Frontal cortex (tissue), 4 donors: ENCODE measurements at places on chromosomes 3 and 15.

DNA sequence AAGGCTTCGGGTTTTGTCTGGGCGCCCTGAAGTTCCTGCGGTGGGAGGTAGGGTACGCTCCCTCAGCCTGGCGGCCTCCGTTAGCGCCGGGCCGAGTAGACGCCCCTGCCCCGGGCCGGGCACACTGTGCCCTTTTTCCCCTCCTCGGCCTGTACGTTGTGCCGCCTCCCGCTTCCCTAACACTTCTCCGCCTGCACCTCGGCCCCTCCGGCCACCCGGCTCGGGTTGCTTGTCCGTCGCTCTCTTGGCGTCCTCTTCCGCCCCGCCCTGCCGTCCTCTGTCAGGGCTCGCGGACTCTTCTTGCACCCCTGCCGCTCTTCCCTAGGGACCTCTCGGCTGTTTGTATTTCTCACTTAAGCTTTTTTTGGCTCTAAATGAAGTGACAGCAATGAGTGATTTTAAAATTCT lies 384 bp downstream of the KNL1 start:
- peak; percentile 22 for DNase-seq

GRCh38 chr15:66862940-66863335 lies 160.9 kb downstream of the SMAD6 start:
- DNase-seq = peak; percentile 58

DNA sequence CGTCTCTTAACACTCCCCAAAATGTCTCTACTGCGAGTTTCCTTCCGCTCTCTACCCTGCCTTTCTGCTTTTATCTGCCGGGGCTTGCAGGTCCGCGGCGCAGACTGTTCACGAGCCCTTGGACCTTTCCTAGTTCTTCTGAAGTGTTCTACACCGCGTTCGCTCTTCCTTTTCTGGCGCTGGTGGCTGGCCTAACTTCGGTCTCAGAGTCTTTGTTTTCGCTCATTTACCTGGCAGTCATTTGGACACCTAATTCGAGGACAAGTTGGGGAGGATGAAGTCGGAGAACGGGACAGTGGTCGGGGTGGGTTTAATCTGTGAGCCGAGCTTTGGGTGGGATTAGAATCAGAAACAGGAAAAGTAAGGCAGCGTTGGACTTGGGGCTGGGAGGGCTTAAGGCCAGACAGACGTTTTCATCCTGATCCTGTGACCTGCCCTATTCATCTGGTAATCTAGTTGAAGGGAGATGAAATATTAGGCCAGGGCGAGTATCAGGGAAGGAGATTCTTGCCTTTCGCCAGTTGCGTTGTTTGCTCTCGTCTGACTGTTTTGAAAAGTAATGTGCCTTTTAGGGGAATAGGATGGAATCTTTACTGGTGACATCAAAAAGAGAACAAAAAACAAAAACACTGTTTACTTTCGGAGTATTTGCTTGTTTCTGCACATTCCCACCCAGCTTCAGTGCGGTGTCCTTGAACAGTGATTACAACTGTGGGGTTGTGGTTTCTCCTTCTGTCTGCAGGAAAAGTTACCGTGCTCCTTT lies 1.8 kb downstream of the DIPK2A start:
- no peak for DNase-seq

- no peak for DNase-seq
These were observed 73.6 kb downstream of the TM4SF4 start for GRCh38 chr3:149547954-149548668.

- DNase-seq = no peak
These were observed 72.6 kb downstream of the ZBTB20 start for GRCh38 chr3:115074502-115074901.

DNA sequence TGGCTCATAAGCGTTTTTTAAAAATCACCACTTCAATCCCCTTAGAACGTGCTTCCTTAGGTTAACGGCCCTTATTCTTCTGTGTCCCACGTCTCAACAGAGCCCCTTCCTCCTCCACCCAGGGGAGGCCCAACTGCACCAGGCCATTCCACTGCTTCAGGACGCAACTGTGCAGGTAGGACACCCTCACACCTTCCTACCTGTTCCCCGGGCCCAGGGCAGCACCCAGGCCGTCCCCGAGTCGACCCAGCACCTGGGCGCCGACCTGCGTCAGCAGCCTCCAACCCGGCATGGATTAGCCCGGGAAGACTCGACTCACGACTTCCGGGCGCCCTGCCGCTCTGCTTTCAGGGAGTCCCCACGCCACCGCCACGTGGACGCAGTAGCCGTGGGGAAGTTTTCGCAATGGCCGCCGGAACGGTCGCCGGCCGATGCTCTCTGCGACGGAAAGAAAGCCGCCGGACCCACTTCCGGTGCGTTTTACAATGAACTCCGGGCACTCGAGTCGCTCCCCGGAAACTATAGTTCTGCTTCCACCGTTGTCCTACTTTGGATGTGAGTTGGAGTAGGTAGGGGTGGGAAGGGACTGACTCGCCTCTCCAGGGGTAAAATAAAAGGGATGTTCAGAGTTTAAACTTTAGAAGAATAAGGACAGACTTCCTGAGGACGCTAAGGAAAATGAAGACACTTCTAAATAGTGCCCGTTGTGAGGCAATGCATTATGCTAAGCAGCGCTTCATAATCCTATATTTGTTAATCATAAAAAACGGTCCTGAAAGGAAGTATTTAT lies at the start of gene MRPL3:
MRPL3 (minus strand) TSS at position 442 of the 790 bp plus-strand sequence; CDS start at position 292, 150 bp downstream.
- DNase-seq = peak; percentile 70

GRCh38 chr15:79962178-79962577 lies 8.8 kb downstream of the BCL2A1 start:
- no peak for DNase-seq

- no peak for DNase-seq
These were observed 33.9 kb downstream of the DET1 start for GRCh38 chr15:88512601-88513000.

GRCh38 chr3:60282866-60283265 lies 968.4 kb downstream of the FHIT start:
- no peak for DNase-seq

DNA sequence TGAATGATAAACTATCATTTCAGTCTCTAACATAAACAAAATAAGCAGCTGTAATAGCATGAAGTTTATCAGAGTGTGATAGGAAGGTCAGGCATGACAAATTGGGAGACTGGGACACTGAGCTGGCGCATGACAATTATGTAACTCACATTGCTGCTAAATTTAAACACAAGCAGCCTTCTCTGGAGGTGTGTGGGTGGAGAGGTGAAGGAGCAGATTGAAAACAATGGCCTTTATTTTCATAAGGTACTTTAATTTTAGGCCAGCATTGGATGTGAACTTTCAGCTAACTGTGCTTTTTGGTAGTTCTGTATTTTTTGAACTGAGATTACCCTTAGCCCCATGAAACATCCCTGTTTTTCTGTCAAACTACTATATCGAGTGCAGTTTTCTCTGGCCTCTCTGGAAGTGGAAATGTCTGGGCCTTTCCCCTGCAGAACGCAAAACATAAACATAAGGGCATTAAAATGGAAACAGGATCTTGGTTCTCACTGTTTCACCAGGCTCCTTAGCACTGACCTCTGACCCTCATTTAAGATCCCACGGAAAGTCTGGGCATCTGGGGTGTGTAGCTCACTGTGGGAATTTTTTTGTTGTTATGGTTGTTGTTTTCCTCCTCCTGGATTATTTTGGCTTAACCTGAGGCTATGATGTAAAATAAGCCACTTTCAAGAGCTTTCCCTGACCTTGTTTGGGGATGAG lies 160.1 kb upstream of the DPH6 start:
- DNase-seq = no peak

GRCh38 chr15:87045746-87046145 lies 966.1 kb downstream of the AGBL1 start:
- DNase-seq = no peak

DNA sequence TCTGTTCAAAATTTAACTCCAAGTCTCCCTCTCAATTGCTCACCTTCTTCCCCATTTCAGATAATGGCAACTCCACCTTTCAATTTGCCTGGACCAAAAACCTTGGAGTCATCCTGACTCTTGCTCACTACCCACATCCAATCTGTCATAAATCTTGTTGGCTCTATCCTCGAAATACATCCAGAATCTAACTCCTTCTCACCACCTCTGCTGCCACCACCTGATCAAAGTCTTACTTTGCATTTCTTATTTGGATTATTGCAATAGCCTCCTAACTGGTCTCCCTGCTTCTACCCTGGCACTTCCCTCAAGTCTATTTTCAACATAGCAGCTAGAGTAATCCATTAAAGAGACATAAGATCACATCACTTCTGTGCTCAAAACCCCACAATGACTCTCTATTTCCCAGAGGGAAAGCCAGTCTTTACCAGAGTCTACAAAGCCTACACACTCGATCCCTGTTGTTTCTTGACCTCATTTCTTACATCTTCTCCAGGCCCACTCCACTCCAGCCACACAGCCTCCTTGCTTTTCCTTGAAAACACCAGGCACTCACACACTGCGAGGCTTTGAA lies 86.6 kb downstream of the GPR156 start:
- DNase-seq = peak; percentile 14

DNA sequence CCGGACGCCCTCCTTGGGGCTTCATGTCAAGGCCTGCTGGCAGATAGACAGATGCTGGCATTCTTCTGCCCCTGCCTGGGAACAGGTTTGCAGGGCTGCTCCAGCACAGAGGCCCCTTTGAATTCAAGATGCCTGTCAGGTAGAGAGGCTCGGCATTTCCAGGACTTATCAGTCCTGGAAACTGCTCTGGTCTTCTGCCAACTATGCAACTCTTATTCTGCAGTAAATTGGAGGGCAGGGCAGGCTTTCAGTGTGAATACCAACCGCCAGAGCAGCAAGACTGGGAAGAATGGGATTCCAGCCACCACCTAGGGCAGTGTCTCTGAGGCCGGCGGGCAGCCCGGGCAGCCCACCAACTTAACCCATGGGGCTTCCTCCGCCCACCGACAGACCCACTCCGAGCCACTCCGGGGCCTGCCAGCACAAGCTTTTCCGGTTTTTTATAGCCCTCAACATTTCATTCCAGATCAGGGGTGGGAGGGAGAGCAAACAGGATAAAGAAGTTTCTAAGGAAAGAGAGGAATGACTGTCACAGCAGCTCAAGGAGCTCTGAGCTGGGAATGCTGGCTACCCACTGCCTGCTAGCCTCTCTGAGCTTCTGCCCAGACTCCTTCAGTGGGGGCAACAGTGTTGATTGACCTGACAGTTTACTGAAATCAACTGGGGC lies 140.9 kb downstream of the NTRK3 start:
- no peak for DNase-seq

DNA sequence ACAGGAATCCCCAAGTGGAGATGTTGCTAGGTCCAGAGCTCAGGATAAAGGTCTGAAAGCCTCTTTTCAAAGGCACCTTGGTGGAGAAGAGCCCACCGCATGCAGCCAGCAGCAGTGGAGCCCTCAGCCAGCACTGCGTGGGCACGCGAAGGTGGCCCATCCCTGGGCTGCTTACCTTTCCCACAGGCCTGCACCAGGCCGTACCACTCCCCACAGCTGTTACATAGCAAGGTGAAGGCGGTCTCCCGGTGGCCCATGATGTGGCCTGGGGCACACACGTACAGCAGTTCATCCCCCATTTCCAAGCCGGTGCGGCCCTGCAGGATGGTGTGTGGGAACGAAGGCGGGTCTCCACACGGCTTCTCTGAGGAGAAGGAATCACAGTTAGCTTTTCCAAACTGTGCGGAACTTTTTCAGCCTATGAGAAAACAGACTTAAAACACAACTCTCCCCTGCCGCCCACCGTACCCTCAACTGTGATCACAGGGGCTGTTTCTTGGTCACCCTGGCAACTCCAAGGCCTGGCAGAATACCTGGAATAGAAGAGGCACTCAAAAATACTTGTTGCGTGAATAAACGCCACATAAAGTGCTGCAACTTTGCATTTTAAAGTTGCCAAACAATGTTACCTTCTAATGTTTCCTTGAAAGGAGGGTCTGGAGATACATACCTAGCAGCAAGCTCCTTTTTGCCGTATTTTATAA lies 43.7 kb downstream of the SUSD5 start:
- DNase-seq = no peak

- no peak for DNase-seq
These were observed 39.9 kb downstream of the TGFBR2 start for GRCh38 chr3:30646181-30646876.

DNA sequence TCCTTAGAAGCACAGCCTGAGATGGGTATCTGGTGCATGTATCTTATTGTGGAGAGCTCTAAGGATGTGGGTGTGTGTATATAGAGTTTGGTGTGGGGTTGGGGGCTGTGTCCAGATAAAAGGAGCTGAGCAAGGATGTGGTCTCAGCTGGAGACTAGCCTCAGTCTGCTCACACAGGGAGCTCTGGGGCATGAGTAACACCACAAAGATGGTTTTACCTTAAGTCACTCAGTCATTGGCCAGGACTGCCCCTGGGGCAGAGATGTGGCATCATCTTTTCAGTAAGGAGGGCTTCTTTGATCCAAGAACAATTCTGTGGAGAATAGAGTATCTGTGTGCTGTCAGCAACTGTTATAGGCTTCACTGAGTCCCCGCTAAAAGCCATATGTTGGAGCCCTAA lies 163.4 kb upstream of the NUDT16 start:
- DNase-seq = no peak

DNA sequence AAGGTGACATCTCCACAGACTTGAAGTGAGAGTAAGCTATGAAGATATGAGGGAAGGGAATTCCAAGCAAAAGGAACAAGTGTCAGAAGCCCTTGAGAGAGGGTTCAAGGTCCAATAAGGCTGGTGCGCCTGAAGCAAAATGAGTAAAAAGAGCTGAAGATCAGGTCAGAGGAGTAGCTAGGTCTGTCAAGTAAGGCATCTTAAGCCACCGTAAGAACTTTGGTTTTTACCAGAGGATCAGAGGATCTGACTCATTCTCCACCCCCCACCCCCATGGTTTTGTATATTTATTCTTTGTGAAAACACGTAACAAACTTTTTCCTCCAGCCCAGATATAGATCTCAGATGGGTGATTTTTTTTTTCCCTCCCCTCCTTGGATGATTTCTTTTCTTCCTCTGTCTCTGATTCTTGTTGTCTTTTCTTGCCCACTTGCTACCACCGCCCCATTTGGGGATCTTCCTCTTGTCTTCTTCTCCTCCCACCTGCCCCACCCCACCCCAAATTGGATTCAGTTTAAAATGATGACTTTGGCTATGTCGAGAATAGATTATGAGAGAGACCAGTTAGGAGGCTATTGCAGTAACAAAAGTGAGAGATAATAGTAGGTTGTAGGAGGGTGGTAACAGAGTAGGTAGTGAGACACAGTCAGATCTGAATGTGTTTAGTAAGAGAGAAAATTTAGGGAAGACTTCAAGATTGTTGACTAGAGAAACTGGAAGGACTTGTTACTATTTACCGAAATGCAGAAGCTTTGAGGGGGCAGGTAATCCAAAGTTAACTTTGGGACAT lies 6.1 kb downstream of the TRMT10C start:
- no peak for DNase-seq

DNA sequence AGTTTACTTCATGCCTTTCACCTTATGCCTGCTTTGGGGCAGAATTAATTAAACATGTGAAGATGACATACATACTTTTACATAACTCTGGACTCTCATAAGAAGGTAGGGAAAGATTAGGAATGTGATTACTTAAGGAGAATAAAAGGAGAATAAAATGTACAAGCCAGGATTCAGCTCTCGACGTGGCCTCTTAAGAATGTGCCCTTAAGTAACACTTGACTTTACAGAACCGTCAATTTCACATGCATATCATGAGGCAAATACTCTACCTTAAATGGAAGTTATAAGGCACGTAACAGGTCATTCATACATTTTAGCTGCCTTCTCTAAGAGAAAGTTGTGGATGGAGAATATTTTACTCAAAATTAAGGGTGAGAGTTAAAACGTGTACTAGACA lies 263.7 kb upstream of the LMCD1 start:
- DNase-seq = no peak

GRCh38 chr15:101427606-101428487 lies 61.7 kb downstream of the PCSK6 start:
- no peak for DNase-seq
